ENCODE measurements at places on chromosomes 12 and 14.

GRCh38 chr14:22271838-22272799 lies 316.9 kb downstream of the DAD1 start:
- DNase-seq: no peak

GRCh38 chr12:104630230-104630670 lies 173.5 kb downstream of the CHST11 start:
- no peak for DNase-seq

GRCh38 chr12:63968673-63969072 lies 124.2 kb downstream of the SRGAP1 start:
- no peak for DNase-seq

DNA sequence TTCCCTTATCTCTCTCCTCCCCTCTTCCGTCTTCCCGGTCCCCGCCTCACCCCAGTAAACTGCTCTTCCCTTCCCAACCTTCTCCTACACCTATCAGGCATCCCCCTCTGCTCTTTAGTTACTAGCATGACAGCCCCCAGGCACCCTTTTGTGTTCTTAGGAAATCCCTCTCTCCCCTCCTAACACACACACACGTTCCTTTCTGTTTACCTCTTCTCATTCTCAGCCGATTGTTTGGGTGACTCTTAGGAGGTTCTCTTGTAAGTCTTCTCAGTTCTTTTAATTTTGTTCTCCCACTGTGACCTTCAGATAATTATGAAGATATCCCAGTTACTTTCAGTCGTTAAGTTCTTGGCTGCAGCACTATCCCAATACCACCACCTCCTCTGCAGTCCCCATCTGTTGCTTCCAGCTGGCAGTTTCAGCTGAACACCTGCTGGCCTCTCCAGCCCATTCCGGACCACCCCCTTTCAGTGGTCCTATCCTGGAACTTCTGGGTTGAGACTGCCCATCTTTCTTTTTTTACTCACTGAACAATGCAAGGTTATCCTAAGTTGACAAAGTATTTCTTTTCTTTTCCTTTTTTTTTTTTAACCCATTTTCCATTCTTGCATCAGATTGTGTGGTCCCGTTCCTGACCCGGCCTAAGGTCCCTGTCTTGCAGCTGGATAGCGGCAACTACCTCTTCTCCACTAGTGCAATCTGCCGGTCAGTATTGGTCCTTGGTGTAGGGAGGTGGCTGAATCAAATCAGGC lies 711 bp downstream of the MARS1 start:
- DNase-seq: no peak

GRCh38 chr14:100741966-100742365 lies 15.3 kb downstream of the DLK1 start:
- DNase-seq: peak; percentile 7

DNA sequence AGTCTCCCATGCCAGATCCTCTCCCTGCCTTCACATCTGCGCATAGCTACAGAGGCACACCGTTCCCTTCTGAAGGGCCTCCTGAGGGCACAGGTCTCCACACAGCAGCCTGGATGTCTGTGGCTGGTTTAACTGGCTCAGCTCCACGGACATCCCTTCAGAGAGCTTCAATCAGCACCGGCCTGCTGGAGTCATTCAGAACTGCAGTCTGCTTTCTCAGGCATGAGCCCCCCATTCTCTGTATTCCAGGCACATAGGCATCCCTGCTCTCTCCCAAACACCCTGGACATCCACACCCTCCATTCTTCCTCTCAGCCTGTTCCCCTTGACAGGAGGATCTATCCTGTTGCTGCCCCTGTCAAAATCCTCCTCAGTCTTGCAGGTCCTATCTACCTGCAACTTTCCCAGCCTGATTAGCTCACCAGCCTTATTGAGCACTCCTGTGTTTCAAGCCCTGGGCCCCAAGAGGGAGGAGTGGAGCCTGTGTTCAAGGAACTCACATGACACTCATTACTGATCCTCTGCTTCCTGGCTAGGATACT lies 2.9 kb upstream of the DHRS2 start:
- DNase-seq: no peak

GRCh38 chr12:97005174-97005573 lies 98.1 kb downstream of the NEDD1 start:
- no peak for DNase-seq
